ENCODE measurements at places on chromosomes 16 and 17.

DNA sequence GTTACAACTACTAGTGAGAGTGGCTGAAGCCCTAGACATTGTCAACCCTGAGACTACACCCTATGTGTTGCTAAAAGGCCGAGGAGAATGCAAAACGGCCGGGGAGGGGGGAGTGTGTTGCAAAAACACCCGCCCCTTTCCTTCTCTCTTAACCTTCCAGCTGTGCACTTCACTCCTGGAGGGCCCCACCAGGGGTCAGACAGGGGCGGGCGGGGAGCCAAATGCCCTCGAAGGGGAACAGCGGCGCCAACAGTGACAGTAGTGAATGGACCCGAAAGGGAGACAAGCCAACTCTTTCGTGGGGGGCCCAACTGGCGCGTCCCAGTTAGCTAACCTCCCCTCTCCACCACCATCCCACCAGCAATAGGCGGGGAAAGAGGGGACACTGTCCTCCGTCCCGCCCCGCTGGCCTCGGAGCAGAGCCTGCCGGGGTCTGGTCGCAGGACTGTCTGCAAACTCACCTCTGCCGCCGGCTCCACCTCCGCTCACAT is 352 bp downstream of the MARF1 start:
- peak; percentile 51 for DNase-seq

DNA sequence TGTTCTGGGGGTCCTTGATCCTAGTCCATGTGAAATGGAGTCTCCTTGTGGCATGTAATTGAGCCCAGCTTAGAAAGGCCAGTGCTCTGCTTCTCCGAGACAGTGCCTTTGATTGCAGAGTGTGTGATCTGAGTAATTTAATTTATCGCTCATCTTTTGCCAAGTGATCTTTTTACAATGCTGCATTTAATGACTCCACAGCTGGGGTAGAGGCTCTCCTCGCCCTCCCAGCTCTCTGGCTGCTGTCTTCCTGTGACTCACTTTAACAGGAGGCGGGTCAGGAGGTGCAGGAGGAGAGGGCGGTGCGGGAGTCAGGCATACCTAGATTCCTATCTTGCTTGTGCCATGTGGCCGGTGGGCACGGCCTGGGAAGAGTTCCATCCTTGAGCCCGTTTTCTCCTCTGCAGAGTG is 113.4 kb upstream of the FOXF1 start:
- no peak for DNase-seq

DNA sequence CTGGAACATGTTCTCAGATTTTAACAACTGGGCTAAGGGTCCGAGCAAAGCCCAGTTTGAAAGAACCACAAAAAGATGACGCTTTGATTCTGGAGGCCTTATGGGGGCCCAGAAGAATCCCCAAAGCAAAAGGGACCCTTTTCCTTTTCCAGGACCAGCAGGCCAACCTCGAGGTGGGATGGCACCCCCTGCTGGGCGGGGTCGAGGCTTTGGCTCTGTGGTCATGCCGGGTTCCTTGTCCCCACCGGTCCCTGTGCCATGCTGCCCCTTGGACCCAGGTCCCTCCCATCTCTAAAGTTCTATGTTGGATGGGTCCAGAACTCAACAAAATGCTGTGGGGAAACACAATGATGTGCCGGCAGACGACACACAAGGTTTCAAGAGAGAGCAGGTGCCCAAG is 30.9 kb downstream of the TMEM204 start:
- no peak for DNase-seq

DNA sequence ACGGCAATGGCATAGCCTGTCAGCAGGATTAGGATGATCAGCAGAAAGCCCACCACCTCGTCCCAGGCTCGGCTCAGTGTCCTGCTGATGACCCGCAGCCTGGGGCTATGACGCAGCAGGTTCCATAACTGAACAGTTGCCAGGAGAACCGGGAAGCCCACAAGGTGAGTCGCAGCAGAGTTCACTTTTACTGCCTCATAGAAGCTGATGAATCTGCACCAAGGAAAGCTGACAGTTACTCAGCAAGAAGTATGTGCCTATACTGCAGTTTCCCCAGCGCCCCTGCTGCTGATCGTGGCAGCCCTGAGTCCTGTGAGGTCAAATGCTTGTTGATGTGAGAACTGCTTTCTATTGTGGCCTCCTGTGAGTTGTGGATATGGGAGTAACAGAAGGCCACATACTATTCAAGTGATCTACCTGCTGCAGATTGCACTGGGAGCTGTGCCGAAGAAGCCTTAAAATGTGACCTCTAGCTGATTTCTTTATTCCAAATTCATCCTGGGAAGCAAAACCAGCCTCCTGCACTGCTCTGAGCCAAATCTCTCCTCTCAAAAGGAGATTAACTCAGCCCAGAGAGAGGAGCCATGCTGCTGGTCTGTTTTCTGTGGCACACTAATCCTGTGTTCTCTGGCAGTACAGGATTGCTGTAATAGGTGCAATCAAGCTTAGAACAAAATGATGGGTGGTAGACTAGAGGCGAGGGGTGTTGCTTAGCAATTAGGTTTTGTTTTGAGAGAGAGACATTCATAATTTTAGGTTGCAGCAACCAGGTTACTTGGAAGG is 38.8 kb downstream of the IST1 start:
- DNase-seq, result no peak

DNA sequence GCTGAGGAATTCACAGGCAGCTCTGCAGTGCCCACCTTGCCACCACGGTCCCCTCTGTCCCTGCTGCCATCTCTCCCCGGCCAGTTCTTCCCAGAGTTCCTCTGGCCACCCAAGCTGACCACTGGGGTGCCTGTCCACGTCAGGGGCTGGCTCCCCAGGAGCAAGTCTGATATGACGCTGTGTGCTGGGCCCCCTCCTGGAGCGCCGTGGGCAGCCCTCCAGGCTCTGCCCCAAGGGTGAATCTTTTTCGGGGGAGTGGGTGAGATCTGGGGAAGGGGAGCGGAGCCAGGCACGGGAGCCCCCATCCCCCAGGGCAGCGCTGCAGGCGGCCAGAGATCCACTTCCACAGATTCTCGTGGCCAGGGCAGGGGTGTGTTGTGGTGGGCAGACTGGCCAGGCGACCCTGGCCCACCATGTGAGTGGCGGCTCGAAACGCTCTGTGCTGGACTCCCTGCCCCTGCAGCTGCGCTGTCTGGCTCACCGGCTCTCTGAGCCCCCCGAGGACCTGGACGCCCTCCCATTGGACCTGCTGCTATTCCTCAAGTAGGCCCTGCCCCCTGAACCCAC is 3.7 kb downstream of the MSLN start:
- DNase-seq, result no peak

- no peak for DNase-seq
Observed at GRCh38 chr16:82583422-82583821, 43.3 kb upstream of the CDH13 start.
